ENCODE measurements at places on chromosomes 12 and 14.

- no peak for DNase-seq
Measured at GRCh38 chr12:80710727-80711449, 3.5 kb downstream of the MYF6 start.

DNA sequence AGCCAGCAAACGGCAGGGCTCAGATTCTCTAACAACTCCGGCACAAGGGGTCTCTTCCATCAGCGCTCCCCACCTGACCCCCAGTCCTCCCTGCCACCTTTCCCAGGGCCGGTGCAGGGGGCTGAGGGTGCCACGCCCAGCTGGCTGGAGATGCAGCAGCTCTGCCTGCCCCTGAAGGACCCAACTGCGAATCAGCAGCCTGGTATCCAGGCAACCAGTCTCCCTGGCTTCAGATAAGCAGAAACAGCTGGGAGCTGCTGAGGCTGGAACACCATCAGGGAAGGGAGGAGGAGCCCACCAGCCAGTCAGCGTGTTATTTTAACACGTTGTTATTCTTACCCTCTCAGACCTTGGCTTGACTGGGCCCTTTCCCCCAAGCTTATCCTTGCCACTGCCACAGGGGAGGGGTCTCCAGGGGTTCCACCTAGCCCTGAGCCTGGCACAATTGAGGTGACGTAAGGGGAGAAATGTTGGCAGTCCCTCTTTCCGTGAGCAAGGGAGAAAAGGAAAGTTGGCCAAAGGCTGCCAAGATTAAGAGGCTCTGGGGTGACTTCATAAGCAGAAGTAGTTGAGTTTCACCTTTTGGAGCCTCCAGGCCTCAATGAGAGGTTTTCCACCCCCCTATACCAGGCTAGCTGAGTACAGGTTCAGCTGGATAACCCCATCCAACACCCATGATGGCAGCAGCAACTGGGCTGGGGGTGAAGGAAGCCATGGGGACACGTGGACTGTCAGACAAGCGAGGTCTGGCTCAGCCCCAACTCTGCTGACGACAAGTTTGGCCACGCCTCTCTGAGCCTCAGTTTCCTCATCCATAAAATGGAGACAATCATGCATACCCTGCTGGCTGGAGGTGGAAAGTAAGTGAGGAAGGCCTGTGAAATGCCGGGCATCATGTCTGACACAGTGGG, 91.1 kb downstream of the IRF2BPL start:
- no peak for DNase-seq

DNA sequence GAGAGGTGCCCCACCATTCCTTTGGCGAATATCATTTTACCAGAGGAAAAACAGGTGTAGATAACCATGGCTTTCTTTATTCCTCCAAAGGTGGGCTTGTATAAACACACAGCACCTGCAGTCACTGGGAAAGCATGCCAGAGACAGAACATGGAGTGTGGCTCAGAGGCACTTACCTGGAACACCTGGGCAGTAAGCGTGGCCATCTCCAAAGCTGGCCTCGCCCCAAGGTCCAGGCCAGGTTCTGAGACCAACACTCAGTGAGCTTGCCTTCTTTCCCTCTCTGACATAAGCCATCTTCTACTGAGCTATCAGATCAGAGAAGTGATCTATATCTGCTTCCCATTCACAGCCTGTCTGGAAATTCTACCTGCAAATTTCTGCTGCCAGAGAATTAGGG, 70.5 kb downstream of the NUAK1 start:
- no peak for DNase-seq

DNA sequence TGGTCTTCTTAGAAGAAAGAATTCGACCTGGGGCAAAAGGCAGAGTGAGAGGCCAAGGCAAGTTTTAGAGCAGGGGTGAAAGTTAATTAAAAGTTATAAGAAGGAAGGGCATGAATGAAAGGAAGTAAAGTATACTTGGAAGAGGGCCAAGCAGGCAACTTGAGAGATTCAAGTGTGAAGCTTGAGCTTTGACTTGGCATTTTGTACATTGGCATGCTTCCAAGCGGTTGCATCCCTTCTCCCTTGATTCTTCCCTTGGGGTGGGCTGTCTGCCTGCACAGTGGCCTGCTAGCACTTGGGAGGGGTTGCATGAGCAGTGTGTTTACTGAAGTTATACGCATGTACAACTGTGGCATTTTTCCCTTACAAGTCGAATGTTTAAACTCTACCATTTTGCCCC, 74.8 kb upstream of the MGAT4C start:
- no peak for DNase-seq
